ENCODE measurements at places on chromosomes 3 and 15. TPM values are rescaled to one million over a fixed set of nuclear protein-coding genes. Genes with fewer than 3 reads are reported as not detected.

DNA sequence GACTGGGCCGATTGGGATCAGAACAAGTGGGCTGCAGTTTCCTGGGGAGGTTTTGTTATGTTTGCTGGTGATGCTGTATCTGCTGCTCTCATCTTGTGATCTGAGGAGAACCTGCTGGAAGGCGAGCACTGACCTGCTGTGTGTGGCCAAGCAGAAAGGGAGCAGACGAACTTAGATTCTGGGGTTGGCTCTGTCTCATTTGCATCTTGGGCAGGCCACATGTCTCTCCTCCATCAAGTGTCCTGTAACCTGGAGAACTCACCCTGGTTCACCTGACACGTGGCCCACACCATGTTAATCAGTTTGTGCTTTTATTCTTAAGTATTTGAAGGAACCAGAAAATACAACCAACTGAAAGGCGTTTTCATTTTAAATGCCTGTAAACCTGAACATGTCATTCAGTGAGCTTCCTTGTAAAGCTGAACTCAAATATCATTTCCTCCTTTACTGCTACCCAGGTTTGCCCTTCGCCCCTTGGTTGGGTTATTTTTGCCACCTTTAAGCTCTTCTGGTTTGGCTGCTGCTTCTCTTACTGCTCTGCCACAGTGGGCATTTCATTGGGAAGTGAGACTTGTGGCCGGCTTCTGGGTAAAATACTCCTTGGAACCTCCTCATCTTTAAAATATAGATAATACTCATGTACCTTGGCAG is 33.5 kb upstream of the TRAK1 start:
- DNase-seq: no peak

DNA sequence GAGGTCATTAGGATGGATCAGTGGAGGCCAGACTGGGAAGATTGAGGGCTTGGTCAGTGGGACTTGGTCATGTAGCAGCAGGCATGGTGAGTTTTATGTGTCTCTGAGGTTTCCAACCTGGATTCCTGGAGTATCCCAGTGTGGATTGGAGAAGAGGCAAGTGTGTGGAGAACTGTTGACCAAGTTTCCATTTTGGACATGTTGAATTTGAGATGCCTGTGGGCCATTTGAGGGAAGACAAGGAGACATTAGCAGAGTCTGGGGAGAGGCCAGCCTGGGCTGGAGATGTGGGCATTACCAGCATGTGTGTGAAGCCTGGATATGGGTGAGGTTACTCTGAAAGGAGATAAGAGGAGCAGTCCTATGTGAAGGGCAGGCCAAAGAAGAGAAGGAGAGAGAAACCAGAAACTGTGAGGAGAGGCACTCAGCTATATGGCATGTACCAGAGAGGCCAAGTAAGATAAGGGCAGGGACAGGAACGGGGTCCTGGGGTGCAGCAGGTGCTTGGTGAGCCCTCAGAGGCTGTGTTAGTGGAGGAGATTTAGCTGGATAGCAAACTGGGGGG is 4.3 kb downstream of the SLC25A38 start:
- no peak for DNase-seq

Gene FGD5
- total RNA-seq: 21.4 TPM

- no peak for DNase-seq
Observed at GRCh38 chr3:27171113-27171512, 198.1 kb downstream of the NEK10 start.

GRCh38 chr3:38128303-38128655 is 8.6 kb downstream of the ACAA1 start:
- no peak for DNase-seq

DNA sequence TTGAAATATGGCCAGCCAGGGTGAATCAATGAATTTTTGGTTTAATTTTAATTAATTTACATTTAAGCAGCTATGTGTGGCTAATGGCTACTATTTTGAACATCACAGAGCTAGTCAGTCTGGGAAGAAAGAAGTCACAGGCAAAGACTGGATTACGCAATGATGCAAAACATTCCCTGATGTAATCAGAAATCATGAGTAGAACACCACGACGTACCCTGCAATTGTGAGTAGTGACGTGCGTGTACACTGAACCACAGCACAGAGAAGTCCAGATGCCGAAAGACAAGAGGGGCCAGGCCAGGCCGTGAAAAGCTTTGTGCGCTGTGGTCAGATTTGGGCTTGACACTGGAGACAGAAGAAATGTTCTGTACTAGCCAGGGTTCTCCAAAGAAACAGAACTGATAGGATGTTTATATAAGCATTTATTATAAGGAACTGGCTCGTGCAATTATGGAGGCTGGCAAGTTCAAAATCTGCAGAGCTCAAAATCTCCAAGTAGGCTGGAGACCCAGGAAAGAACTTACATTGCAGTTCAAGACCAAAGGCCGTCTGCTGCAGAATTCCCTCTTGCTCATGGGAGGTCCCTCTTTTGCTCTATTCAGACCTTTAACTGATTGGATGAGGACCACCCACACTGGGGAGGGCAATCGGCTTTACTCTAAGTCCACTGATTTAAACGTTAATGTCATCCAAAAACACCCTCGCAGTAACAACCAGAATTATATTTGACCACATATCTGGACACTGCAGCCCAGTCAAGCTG is 44.6 kb downstream of the SH3BP5 start:
- peak; percentile 35 for DNase-seq

DNA sequence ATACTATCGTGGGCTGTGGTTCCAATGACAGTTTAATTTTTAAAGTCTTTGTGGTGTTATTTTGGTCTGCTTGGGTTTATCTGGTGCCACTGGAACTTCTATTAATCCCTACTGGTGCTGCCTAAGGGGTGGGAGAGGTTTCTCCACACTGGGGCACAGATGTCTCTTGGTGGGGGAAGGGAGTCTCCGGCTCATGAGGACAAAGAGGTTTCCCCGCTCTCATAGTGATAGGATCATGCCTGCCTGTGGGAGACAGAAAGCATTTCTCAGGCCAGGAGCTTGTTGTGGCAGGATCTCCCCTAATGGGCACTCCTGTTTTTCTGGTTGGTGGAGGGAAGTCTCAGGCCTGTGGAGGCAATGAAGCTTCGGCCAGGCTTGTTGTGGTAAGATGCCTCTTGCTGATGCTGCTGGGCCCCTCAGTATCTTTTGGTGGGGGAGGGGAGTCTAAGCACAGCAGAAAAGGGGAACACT is 84.3 kb upstream of the THRB start:
- no peak for DNase-seq

Gene SAMD7
- not detected for total RNA-seq

DNA sequence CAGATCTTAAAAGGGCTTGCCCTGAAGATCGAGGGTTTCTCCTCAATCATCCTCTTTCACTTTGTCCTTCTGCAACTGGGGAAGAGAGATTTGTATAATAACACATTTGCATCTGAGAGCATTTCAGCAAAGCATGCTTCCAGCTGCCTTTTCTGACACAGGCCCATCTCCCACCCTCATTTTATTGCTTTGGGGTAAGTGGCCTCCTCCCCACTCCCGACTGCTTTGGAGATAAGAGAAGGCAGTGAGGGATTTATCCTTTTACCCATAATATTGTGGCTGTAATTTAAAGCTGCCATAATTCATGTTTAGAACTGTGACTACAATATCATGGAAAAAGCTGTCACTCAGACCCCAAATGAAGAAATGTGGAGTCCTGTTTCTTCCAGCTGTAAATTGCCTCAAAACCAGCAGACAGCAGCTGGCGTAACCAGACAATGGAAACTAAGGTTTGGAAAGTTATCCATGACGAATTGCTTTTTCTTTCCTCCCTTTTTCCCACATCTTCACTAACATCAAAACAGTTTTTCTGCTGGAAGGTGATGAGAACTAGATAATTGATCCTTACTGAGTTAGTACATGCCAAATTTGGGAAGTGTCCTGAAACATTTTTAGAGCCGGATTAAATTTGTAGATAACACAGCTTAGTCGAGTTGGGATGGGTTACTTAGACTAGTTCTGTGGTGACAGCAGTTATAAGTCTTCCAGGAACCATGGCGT is 104.2 kb upstream of the PFN2 start:
- no peak for DNase-seq

Gene MORC1
- not detected for total RNA-seq

DNA sequence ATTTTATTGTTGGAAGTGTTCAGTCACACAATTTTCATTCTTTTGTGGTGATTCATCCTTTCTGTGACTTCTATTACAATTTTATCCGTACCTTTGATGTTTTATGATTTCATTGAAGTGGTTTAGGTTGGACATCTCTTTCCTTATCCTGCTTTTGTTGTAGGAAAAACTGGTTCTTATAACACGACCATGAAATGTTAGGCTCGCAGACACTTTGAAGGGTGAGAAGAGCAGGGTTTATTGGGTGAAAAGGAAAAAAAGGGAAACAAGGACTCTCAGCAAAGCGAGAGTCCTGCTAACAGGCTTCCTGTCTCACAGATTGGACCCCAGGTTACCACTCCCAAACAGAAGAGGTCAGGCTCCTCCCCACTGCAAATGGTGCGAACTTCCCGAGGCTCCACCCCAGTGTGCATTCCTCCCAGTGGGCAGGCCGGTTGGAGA is 257.4 kb downstream of the STXBP5L start:
- no peak for DNase-seq

Gene OTOL1
- total RNA-seq: not detected

Gene KLF15
- 90.2 TPM for total RNA-seq

- no peak for DNase-seq
Observed at GRCh38 chr3:23987356-23987755, 42.3 kb downstream of the NR1D2 start.

Gene RASGRF1
- total RNA-seq: not detected

- no peak for DNase-seq
Observed at GRCh38 chr3:143071776-143072175, 47.8 kb upstream of the CHST2 start.

GRCh38 chr15:54298396-54298795 is 320.2 kb downstream of the UNC13C start:
- DNase-seq: no peak

DNA sequence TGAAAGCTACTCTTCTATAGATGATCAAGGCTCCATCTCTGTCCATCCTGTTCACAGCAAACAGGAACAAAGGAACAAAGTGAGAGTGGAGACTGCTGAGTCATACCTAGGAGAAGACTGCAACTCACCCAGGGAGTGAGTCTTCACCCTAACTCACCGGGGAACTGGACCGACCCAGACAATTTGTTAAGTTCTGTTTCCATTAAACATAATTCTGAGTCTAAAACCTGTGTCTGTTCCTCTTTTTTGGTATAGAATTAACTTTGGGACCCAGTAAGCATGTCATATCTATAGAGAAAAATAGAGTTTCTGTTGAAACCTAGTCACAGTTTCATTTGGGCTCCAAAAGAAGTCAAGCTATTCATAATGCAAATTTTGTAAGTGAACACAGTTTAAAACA is 21.6 kb downstream of the CCDC80 start:
- no peak for DNase-seq

GRCh38 chr3:8441969-8442559 is 59.6 kb upstream of the LMCD1 start:
- no peak for DNase-seq

DNA sequence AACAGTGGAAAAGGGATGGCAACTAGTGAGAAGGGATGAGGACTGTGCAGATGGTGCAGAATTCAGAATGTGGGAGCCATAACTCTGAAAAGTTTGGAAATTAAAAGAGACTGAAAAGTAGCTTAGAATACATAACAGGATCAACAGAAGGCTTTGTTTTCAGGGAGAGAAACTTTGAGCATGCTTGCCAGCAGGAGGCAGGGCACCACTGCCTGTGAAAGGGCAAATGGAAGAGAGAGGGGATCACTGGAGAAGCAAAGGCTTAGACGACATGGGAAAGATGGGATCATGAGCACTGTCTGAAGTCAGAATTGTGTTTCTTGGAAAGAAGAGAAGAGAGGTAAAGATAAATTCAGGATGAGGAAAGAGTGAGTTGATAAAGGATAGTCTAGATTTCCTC is 99.6 kb downstream of the ABI3BP start:
- DNase-seq: no peak

- DNase-seq: peak; percentile 22
Observed at GRCh38 chr3:150146991-150147761, 176.5 kb upstream of the PFN2 start.

Gene FOXB1
- total RNA-seq: not detected

Gene GOLGA8J
- total RNA-seq: 0.81 TPM

Gene ERICH6
- total RNA-seq: not detected
